ENCODE measurements at places on chromosomes 4 and X.

DNA sequence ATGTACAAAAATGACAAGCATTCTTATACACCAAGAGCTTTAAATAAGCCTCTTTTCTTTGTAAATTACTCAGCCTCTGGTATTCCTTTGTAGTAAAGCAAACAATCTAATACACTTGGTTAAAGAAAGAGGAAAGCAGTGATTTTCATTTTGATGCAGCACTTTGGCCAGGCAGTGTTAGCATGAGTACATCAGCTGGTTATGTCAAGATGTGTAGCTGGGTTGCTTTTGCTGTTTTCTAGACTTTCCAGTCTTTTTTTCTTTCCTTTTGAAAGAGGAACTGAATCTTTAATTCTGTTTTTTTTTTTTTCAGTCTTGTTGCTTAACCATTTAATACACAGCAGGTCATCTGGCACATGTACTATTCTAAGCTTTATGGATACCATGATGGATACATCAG lies 167.1 kb upstream of the AADAT start:
- DNase-seq: no peak

- DNase-seq: no peak
Observed at GRCh38 chr4:41446391-41446790, 91.6 kb upstream of the LIMCH1 start.

DNA sequence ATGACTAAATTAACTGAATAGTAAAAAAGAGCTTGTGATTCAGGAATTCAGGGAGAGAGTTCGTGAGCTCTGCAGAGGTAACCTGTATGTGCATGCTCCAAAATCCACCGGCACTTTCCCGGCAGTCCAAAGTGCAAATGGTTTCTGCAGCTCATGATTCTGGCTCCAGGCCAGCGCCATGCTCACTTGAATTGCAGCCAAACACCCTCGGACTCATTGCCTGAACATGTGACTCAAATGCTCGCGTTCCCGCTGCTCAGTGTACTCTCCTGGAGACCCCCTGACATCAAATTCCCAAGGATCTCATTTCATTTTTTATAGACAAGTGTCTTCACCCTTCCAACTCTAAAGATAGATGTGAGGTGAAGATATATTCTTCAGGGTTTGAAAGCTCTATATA lies 44.1 kb upstream of the SH3RF1 start:
- no peak for DNase-seq

GRCh38 chr4:68342134-68342533 lies 7.8 kb downstream of the YTHDC1 start:
- DNase-seq: peak; percentile 21

DNA sequence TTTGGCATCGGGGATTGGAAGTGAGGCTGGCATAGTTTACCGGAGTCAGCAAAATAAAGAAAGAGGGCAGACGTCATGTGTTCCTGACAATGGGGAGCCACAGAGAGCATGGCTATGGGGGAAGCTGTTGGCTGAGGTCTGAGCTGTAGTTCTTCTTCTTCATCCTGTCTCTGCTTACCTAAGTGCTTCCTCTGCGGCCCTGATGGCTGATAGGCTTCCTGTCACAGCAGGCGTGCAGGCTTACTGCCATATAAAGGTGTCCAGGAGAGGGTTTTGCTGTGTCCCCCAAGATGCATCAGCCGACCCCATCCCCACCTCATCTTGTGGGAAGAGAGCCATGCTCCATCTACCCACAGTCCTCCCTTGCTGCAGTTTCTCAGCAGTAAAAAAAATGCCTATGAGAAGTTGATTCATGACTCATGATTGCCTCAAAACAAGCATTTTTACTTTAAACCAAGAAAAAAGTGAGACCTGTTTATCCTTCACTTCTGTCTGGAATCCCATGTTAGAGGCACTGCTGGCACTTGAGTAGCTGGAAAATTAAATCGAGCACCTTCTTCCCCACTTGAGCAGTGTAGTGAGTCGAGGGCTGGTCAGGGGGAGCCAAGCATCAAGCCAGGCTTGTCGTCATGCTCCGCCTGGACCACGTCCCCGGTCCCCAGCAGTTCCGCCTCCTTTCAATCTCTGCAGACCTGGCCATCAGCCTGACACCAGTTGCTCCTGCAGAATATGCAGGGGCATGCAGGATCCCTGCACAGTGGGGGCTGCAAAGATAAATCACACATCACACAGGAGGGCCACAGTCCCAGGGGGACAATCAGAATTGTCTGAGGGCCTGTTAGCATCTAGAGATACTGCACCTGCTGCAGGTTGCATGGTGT lies 237.8 kb downstream of the EVC2 start:
- DNase-seq: no peak

- no peak for DNase-seq
Observed at GRCh38 chr4:22237846-22238494, 277.9 kb downstream of the ADGRA3 start.

DNA sequence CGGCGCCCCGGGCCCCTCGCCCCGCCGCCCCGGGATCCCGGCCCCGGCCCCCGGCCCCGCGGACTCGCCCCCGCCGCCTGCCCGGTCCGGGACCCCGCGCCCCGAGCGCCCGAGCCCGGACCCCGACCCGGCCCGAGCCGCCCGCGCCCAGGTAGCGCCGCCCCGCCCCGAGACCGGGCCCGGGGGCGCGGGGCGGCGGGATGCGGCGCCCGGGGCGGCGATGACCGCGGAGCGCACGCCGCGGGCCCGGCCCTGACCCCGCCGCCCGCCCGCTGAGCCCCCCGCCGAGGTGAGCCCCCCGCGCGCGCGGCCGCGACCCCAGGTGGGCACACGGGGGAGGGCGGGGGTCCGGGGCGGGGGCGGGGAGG lies 224 bp downstream of the FGFRL1 start:
- no peak for DNase-seq

- no peak for DNase-seq
Observed at GRCh38 chrX:33725535-33726210, 406.4 kb downstream of the FAM47A start.

DNA sequence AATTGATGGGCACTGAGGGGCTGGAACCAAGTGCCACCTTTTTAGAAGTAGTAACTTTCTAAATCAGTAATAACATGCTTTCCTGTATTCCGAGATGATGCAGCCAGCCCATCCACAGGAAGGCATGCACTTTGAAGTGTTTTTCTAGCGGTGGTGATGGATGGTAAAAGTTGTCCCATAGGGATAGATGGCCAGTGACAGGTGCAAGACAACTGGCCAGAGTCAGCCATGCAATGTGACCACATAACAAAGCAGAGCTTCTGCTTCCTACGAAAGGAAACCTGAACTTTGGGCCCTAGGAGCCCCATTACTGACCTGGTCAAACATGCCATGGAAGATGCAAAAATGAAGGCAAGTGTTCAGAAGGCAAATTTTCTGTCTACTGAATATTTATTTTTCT lies 72.3 kb downstream of the NR3C2 start:
- no peak for DNase-seq

DNA sequence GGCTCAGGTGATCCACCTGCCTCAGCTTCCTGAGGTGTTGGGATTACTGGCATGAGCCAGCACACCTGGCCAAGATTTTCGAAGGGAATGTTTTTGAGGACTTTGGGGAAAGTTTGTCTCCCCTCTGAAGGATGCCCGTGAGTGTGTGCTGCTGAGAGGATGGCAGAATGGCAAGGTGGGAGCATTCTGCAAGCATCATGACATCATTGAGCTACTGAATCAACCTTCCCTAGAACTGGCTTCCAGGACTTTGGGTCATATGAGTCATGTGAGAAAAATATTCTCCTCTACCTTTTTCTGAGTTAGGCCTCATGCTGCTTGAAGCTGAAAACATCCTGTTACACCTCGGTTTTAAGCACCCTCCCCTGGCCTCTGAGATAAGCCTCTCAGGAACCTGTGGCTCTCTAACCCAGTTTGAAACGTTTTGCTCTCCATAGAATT lies 31.0 kb downstream of the TMEM131L start:
- DNase-seq: no peak

DNA sequence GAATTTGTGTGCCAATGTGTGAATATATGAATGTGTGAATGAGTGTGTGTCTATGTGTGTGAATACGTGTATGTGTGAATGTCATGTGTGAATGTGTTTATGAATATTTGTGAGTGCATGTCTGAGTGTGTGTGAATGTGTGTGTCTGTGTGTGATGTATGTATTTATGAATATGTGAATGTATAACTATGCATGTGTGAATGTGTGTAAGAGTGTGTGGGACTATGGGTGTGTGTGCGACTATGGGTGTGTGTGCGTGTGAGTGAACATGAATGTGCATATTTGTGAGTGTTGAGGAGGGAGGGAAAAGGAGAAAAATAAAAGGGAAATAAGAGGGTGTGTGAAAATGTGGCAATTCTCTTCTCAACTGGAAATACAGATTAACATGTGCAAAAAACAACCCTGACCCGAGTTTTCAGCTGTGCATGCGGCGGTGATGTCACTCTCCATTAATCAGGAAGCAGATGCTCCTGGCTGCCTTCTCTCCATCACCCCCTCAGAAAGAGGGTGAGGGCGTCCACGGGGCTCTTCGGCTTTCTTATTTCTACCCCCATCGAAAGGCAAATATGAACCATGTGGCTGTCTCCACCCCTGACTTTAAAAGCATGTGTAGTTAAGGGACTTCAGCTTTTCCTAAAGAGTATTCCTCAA lies 219.8 kb downstream of the MAML3 start:
- DNase-seq: no peak

GRCh38 chrX:72102760-72103159 lies 29.0 kb downstream of the RTL5 start:
- DNase-seq: no peak

- no peak for DNase-seq
Observed at GRCh38 chr4:120920666-120921065, 1.9 kb downstream of the PRDM5 start.

DNA sequence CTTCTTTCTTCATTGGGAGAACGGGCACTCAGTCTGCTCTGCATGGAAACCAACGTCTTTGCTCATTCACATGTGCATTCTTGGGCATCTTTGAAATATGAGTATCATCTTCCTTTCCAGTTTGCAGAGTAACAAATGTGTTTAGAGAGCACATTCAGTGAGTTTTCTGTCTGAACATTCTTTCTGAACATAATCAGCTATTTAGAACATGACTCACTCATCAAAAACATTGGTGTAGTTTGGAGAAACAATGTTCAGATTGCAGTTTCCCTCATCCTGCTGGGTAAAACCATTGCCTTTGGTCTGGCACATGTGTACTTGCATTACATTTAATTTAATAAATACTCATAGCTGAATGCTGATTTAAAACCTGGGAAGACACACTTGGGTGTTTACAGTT lies 81.5 kb upstream of the F9 start:
- DNase-seq: no peak

GRCh38 chrX:72254816-72255215 lies 16.0 kb upstream of the ERCC6L start:
- no peak for DNase-seq

GRCh38 chr4:814312-814850 lies 11.5 kb downstream of the CPLX1 start:
- no peak for DNase-seq

- no peak for DNase-seq
Observed at GRCh38 chr4:152613841-152614721, 65.7 kb downstream of the TMEM154 start.

DNA sequence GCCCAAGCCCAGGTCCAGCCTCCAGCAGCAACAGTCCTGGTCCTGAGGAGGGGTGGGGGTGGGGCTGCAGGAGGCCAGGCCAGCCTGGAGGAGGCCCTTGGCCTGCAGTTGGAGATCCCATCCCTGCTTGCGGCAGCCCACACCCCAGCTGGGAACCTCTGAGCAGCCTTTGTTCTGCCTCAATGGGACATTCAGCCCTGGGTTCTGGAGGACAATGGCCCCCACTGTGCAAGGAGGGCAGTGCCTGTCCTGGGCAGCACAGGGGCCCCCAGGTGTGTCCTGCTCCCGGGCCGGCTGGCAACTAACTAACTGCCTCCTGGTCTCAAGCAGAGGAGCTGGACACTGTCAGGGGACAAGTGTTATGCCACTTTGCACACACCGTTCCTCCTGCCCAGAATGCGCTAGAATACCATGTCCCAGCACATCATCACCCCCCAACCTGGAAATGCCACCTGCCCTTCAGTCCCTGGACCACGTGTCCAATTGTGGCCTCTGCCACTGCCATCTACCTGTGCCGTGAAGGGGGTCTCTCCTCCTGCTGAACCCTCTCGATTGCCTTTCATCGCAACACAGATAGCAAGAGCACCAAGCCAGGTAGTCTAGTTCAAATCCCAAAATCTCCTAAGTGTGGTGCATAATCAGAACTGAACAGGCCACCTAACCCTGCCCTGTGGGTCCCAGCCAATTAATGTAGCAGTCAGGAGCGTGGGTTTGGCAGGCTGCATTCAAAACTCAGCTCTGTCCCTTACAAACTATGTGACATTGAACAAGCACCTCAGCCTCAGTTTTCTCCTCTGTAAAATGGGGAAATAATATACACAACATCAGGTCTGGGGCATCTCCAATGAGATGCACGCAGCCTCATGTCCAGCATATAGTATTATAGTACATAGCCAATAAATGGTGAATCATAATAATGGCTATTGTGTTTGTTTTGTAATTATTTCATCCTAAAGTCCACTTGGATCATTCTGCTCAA lies 8.8 kb downstream of the PPP2R2C start:
- peak; percentile 16 for DNase-seq

- DNase-seq: no peak
Observed at GRCh38 chrX:90040807-90041206, 119.1 kb downstream of the TGIF2LX start.

DNA sequence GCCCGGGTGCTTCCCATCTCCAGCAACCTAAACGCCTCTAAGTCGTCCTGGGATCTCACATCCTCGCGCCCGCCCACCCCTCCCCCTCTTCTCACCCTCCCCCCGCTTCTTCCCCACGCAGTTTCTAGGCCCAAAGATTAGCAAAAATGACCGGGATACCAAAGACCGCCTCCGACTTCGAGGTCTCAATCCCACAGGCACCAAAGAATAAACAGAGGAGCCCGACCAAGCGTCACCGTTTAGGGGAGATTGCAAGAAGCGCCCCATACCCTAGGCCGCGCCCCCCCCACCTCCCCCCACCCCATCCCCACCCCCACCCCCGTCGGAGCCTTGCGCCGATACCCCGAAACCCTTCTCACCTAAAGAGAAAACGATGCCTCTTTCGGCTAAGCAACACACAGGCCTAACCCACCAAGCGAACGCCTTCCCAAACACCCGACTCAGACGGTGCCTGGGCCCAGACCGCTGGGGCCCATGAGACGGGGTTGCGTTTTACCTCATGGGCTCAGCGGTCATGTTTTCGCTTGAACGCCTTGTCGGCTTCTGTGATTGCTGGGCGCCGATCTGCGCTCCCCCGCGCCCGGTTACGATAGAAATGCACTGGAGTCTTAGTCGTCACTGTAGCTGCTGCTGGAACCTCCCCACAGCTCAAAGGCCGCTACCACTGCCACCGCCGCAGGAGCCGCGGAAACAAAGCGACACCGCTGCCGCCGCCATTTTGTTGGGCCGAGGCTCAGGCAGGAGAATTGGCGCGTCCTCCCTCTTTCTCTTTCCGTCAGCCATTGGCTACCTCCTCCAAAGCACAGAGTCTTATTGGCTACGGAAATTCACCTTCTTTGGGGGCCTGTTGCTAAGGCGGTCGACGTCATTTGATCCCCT lies at the start of gene ATRX:
Gene ATRX, minus strand, starts transcription at position 731 of the 879 bp plus-strand sequence. Its CDS starts 215 bp downstream, at position 516.
- peak; percentile 83 for DNase-seq

- no peak for DNase-seq
Observed at GRCh38 chrX:47862680-47863079, 26.0 kb downstream of the ZNF81 start.

- no peak for DNase-seq
Observed at GRCh38 chr4:119962631-119963030, 104.0 kb downstream of the MAD2L1 start.

Measured in D341Med (cell line).